ENCODE measurements at places on chromosomes 3 and 15. TPM values are rescaled to one million over a fixed set of nuclear protein-coding genes. Genes with fewer than 3 reads are reported as not detected.

- no peak overlapping the region for H3K27ac ChIP-seq
- peaks cover 11% of the 10 kb centered on the region for H3K36me3 ChIP-seq
- no peaks in the 10 kb centered on the region for H3K27me3 ChIP-seq
- no peaks in the 10 kb centered on the region for H3K4me1 ChIP-seq
Measured at GRCh38 chr3:4416961-4417360, 50.1 kb downstream of the SUMF1 start.

DNA sequence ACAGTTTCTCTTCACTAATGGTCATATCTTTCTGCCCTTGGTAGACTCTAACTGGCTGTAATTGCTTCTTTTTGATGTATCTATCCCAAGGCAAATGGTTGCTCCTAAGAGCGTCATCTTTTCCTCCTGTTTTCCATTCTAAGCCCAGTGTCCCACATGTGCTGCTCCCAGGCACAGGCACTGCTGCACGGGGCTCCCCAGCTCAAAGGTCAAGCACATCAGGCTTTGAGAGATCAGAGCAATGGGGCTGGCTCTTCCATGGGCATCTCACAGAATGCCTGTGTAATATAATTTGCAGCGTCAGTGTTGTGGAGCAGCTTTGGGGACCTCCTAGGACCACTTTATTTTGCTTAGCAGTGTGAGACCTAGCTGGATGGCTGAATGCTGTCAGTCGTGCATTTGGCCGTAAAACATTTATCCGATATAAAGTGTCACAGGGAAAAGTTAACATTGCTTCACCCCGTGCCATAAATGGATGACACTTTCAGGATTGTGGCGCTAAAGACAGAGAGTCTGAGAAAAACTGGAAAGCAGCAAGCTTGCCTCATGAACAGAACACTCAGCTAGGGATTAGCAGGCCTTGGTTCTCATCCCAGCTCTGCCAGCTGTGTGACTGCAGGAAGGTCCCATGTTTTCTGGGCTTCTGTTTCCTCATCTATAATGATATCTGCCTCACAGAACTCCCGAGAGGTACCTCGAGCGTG lies 277.5 kb upstream of the TBL1XR1 start:
- no peaks in the 10 kb centered on the region for H3K27me3 ChIP-seq
- H3K4me1 ChIP-seq, result peaks cover 2% of the 10 kb centered on the region
- no peak overlapping the region for H3K27ac ChIP-seq
- no peak overlapping the region for H3K4me3 ChIP-seq
- no peak for DNase-seq

Gene PTX3
- 0.21 TPM for polyA plus RNA-seq

Gene NR2E3
- not detected for polyA plus RNA-seq

Gene LYZL4
- polyA plus RNA-seq, result not detected

Gene ALDH1A2
- polyA plus RNA-seq, result not detected

- H3K36me3 ChIP-seq, result no peaks in the 10 kb centered on the region
- no peak overlapping the region for H3K27ac ChIP-seq
- no peak for DNase-seq
- H3K27me3 ChIP-seq, result peaks cover 44% of the 10 kb centered on the region
Measured at GRCh38 chr3:36656873-36657272, 107.5 kb downstream of the DCLK3 start.

DNA sequence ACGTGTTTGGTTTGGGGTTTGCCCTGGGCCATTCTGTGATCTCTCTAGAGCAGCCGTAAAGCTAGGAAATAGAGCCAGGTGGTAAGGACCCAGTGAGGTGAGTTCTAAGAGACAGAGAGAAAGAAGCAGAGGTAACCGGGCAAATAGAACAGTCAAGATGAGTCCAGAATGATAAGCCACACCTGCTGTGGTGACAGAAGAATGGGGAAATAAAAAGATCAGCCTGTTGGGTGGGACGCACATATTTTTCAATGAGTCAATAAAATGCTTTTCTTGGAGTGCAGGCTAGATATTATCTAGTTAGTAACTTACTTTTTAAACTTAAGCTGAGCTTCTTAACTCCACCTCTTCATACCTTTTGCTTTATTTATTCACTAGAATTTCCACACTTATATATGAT lies 135.0 kb downstream of the NFKBIZ start:
- H3K4me3 ChIP-seq, result no peak overlapping the region
- peaks cover 17% of the 10 kb centered on the region for H3K4me1 ChIP-seq
- no peaks in the 10 kb centered on the region for H3K27me3 ChIP-seq
- DNase-seq, result no peak
- no peaks in the 10 kb centered on the region for H3K36me3 ChIP-seq

Gene MED12L
- not detected for polyA plus RNA-seq

Gene ZMYND10
- polyA plus RNA-seq, result not detected

Gene CCR8
- not detected for polyA plus RNA-seq

DNA sequence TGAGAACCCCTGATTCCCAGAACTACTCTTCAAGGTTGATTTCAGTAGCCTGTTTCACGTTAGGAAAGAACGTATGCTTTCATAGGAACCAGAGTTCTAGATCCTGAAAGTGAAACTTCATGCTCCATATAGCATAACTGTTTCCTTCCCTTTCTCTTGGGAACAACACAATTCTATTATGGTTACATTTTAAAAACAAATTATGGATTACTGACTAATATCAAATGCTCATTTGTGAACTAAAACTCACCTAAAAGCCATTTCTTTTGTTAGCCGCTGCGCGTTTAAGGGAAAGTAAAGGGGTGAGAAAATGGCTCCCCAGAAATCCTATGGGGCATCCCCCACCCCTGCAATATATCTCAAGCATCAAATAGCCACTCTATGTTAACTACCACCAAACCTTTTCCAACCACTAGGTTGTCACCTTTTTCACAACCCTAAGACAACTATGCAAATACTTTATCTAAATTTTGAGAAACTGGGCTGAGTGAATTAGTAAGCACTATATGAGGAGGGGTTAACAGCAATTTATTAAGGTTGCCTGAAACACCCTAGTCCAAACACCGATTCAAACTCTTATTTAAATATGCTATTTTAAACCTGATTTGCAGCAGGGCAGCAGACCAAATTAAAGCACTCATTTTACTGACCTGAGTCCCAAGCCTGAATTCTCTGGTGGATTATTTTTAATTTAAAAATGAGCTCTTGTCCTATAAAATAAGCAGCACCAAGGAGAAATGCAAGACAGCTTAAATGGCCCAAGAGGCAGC lies 2.4 kb downstream of the SIAH2 start:
- H3K4me3 ChIP-seq, result peak overlapping the region; percentile 97
- H3K4me1 ChIP-seq, result peaks cover 66% of the 10 kb centered on the region
- H3K36me3 ChIP-seq, result peaks cover 5% of the 10 kb centered on the region
- no peak for DNase-seq
- no peaks in the 10 kb centered on the region for H3K27me3 ChIP-seq
- H3K27ac ChIP-seq, result peak overlapping the region; percentile 87

Gene OR5K2
- polyA plus RNA-seq, result not detected

- no peak overlapping the region for H3K4me3 ChIP-seq
- peaks cover 12% of the 10 kb centered on the region for H3K27me3 ChIP-seq
- H3K36me3 ChIP-seq, result no peaks in the 10 kb centered on the region
Measured at GRCh38 chr3:140332131-140332530, 345.7 kb upstream of the TRIM42 start.

DNA sequence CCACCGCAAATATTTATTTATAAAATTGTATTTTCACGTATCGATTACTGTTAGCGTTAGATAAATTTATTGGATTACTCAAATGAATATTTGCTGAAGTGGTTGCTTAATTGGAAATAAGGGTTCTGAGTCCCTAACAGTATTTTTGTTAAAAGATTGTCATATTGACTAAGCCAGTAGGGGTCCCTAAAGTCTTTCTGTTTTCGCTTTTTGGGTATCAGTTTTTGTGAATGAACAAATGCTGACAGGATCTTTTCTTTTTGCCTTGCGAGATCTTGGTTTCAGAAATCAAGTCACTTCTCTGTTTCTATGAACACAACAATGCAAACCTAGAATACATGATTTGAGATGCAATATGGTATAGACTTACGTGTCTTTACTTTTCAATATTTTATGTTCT lies 7.1 kb downstream of the RAD51 start:
- H3K4me3 ChIP-seq, result no peak overlapping the region
- no peaks in the 10 kb centered on the region for H3K4me1 ChIP-seq
- H3K36me3 ChIP-seq, result no peaks in the 10 kb centered on the region
- H3K27ac ChIP-seq, result no peak overlapping the region
- peaks cover 2% of the 10 kb centered on the region for H3K27me3 ChIP-seq

DNA sequence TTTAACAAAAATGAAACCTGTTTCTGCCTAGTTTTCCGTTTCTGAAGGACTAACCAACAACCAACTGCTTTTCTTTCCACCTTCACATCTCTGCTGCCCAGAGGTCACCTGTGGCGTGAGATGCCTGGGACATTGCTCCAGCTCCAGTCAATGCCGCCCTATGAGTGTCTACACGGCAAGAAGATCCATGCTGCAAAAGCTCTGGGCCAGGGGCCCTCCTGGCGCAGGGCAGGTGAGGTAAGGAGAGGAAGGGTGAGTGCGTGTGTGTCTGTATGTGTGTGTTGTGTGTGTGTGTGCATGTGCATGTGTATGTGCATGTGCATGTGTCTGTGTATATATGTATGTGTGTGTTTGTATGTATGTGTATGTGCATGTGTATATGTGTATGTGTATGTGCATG lies 131.4 kb downstream of the NSMCE3 start:
- peaks cover 10% of the 10 kb centered on the region for H3K4me1 ChIP-seq
- no peaks in the 10 kb centered on the region for H3K36me3 ChIP-seq
- peaks cover 27% of the 10 kb centered on the region for H3K27me3 ChIP-seq
- H3K27ac ChIP-seq, result no peak overlapping the region

DNA sequence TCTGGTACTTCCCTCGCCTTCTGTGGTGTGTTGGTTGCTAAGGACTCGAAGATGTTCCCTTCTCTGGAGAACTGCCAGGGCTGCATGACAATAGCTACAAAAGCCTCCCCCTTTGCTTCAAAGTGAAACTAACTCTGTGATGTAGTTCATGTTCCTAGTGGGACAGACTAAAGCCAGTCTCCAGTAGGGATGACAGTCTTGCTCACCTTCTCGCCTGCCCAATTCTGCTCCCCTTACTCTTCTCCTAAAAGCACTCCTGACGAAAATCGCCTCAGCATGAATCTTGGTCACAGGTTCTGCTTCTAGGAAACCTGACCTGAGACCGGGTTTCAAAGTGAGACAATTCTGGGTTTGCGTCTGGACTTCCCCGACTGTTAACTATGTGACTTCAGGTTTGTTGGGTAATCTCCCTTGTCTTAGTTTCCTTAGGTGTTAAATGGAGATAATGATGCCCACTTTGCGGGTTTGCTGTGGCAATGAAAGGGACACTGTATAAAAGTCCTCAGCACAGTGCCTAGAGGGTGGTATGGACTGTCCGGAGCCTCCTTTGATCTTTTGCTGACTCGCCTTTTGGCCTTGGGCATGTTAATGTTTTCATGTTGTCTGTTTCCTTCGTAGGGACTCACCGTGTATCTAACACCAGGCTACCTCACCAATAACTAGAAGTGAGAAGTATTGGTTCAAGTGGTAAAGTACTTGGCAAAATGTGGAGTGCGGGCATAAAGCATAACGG lies 24.9 kb upstream of the THRB start:
- H3K4me1 ChIP-seq, result peaks cover 8% of the 10 kb centered on the region
- peaks cover 39% of the 10 kb centered on the region for H3K27me3 ChIP-seq
- H3K4me3 ChIP-seq, result no peak overlapping the region
- H3K36me3 ChIP-seq, result peaks cover 7% of the 10 kb centered on the region
- DNase-seq, result no peak

Gene PARP15
- polyA plus RNA-seq, result 6.9 TPM

- H3K27ac ChIP-seq, result peak overlapping the region; percentile 95
- H3K4me1 ChIP-seq, result peaks cover 70% of the 10 kb centered on the region
- peak overlapping the region; percentile 94 for H3K4me3 ChIP-seq
- H3K36me3 ChIP-seq, result peaks cover 5% of the 10 kb centered on the region
- no peaks in the 10 kb centered on the region for H3K27me3 ChIP-seq
Measured at GRCh38 chr3:25663347-25663868, 1.3 kb downstream of the TOP2B start.

Measured in naive thymus-derived CD8-positive, alpha-beta T cell (primary cell).